ENCODE measurements at places on chromosomes 11 and 22.

- no peak for DNase-seq
Observed at GRCh38 chr11:111846636-111847035, 24.7 kb downstream of the ALG9 start.

GRCh38 chr11:35615921-35616900 is 2.0 kb upstream of the FJX1 start:
- peak; percentile 25 for DNase-seq

DNA sequence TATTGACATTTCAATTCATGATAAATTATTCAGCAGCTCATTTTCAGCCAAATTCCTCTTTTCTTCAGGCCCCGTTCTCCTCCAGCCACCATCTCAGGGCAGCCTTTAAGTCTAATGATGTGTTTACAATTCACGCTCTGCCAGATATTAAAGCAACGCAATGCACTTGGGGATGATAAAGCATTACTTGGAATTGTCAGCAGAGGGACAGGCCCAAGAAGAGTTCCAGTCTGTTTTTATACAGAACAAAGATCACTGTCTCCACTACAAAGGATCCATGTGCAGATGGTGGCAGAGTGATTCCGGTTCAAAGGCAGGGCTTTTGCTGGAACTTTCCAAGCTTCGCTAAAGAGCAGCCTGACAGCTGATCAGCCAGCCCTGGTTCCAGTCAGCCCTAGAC is 13.6 kb upstream of the GALNT18 start:
- no peak for DNase-seq

- no peak for DNase-seq
Observed at GRCh38 chr22:19802001-19802893, 41.7 kb downstream of the TBX1 start.

- no peak for DNase-seq
Observed at GRCh38 chr22:26393929-26394328, 35.1 kb upstream of the ASPHD2 start.

- no peak for DNase-seq
Observed at GRCh38 chr11:112841729-112842128, 119.5 kb upstream of the NCAM1 start.

DNA sequence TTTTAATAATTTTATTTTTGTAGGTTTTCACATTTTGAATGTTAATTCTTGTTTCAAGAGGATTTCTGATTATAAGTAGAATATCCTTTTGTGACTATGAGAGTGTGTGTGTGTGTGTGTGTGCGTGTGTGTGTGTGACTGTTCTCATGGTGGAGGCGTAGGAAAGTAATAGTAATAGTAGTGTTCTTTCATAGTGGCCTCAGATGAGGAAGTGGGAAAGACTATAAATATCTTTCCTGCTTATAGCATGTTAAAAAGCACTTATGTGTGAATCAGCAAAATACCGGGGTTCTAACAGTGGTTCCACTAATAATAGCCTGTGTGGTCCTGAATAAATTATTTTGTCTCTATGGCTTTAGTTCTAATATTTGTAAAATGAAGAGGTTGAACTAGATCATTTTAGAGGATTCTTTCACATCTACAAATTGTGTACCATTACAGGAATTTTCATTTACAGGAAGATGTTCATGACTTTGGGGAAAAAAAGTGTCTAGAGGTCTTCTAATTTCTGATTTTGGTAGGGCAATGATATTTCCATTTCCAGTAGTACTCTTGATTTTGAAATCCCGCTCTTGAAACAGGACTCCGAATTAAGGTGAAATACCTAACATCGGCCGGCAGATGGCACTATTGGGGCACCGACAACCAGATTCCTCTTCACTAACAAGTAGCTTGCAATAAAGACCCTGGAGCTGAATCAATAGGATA is 29.9 kb upstream of the OR10G7 start:
- peak; percentile 36 for DNase-seq

GRCh38 chr22:38290347-38290746 is 17.5 kb upstream of the TMEM184B start:
- no peak for DNase-seq

- DNase-seq, result no peak
Observed at GRCh38 chr11:35518766-35519165, 6.7 kb downstream of the PAMR1 start.

DNA sequence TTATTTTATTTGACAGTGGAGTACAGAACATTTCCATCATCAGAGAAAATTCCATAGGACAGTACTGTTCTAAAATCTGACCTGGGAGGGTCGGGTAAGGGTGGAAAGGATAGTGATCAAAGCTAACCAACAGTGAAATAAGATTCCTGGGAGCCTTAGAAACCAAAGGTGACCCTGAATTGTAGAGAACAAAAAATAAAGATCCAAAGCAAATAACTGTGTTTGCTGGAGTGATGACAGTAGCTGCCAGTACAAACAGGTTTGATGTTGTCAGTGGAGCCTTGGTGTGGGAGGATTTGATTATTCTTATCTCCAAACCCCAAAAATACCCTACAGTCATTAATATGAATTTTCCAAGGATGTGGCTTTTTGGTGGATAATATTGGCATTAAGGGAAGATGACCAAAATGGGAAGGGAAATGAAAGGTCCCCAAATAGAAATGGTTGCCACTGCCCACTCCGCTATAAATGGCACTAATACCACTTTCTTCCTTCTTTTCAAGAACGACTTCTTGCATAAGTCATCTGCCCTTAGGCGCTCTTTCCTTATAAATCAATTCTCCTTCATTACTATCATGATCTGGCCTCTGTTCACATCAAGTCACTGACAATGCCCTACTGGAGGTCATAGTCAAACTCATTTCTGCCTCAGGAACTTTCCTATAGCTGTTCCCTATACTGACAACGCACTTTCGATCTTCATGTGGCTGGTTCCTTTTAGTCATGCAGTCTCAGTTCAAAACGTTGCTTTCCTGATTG is 44.4 kb downstream of the EHF start:
- no peak for DNase-seq

DNA sequence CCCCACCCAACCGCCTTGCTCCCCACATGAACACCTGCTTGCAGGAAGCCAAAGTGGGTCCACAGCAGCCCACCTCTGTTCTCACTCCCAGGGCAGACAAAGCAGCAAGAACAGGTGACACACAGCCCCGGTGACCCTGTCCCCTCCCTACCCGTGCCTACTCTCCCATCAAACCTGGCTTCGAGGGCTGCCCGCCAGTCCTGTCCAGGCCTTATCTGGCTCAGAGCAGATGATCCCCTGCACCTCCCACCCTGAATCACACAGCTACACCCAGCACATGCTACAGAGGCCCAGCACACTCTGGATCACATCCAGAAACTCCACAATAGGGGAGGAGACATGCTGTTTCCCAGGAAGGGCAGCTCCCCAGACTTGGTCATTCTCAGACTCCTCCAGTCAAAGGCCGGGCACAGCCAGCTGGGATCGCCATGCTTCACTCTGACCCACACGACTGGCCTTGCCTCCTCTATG is 6.2 kb upstream of the RGL4 start:
- no peak for DNase-seq

GRCh38 chr22:38292694-38293093 is 19.9 kb upstream of the TMEM184B start:
- DNase-seq, result no peak

- DNase-seq, result no peak
Observed at GRCh38 chr11:73308961-73309919, 1.2 kb downstream of the ARHGEF17 start.

GRCh38 chr11:68430801-68431200 is 29.8 kb upstream of the PPP6R3 start:
- no peak for DNase-seq

DNA sequence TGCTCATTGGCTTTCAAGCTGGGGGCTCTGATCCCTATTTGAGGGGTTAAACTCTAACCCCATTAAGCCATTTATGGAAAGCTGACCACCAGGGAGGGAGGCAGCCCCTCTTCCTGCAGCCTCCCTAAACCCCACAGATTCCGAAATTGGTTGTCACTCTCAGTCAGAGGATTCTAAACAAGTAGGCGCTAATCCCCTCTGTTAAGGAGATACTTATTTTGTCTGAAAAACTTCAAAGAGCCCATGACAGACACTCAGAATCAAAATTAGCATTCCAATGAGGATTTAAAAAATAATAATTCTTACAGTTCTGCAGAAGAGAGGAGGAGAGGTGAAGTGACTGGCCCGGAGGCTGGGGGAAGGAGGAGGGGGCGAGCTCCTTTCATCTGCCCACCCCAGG is 69.7 kb upstream of the LMO1 start:
- DNase-seq, result no peak

GRCh38 chr22:40709752-40710413 is 30.6 kb downstream of the MCHR1 start:
- no peak for DNase-seq

- DNase-seq, result no peak
Observed at GRCh38 chr22:24978308-24978707, 25.8 kb downstream of the KIAA1671 start.

DNA sequence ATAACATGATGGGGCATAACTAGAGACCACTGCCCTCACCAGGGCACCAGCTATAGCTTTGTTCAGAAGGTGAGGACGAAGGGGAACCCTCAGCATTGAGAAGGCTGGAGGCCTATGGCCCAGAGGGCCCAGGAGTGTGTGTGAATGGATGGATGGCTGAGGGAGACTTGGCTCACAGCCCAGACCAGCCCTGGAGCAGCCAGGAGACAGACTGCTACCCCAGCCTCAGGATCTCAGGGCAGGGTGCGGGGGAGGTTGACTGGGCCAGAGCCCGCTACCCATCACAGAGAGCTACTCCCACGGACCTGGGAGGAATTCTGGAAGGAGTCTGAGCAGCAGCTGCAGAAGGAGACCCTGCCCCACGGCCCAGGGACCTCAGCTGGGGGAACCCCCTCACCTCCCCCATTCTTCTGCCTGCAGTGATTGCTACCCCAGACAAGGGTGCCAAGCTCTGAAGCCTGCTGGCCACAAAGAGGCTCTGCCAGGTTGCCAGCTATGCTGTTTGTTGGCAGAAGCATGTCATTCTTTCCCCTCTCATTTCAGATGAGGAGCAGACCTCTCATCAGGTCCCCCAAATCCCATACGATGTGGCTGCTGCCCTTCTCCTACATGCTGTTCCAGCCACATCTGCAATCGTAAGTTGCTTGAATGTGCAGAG is 5.4 kb upstream of the CSDC2 start:
- no peak for DNase-seq

DNA sequence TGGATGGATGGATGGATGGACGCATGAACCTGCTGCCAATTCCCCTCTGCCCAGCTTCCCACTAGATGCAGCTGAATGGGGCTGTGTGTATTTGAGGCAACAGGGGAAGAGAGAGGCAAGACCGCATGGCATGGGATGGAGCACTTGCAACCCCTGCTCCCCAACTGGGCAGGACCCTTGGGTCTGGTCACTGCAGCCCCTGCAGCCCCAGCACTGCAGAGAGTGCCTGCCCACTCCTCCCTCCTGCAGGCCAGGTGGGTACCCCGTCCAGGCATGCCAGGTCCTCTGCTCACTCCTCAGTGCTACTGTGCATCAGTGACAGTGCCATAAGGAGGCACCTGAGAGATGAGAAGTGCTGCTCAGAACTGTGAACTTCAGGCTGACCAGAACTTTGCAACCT is 40.3 kb downstream of the OSBPL5 start:
- DNase-seq, result no peak

- no peak for DNase-seq
Observed at GRCh38 chr11:13357232-13357631, 79.6 kb downstream of the BMAL1 start.

DNA sequence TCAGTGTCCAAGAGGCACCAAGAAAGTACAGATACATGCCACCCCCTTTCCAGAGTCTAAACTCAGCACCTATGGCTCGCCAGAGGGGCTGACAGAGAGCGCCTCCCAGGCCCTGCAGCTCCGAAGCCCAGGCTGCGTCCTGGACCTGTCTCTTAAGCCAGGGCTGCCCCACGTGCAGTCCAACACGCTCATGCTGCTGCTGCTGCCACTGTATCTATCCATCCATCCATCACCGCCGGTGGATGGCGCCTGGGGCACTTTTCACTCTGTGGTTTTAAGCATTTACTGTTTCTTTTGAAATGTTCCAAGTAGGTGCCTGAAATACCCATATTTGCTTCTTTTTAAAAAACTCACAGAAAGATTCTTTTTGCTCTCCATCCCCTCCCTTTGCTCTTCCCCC is 41.8 kb downstream of the MACROD1 start:
- no peak for DNase-seq

DNA sequence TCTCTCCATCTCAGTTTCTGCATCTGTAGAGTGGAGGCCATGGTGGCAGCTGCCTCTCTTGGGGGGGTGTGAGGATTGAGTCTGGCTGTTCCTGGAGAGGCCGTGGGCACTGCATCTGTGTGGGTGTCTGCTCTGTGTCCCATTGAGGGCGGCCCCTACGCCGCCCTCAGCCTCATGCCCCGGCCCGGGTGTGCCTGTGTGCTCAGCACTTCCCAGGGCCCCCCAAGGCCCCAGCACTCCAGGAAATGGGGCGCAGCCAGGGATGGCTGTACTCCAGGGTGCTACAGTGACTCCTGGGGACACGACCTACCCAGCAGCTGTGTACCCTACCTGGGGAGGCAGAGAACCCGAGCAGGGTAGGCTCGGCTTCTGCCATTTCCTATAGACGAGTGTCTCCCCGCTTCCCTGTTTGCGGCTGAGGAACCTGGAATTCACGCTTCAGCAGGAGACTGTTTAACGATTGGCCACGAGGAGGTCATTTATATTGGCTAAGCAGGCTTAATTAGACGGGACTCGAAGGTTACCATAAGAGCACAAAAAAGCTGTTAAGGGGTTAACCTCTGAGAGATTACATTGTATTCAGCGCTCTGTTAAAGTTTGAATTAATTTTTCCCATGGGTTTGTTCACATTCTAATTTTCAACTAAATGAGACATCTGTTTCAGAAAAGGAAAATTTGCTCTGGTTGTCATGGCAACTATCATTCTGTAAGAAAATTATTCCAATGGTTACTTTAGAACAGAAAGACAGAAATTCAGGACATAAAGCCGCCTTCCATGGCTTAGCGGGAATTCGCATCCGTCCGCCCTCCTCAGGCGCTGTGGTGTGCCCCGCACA is 76.4 kb downstream of the MPPED1 start:
- no peak for DNase-seq
